ENCODE measurements at places on chromosomes 5 and 9. TPM values are rescaled to one million over a fixed set of nuclear protein-coding genes. Genes with fewer than 3 reads are reported as not detected.
A peak's percentile ranks its signal among the peaks of the same experiment; 100 is the strongest.

The ZFYVE16 gene
- 28.2 TPM for total RNA-seq

The SOHLH1 gene
- total RNA-seq, result not detected

The FGD3 gene
- 19.9 TPM for total RNA-seq

The SAXO1 gene
- total RNA-seq, result not detected

The C5orf52 gene
- total RNA-seq, result not detected

The GPRIN1 gene
- total RNA-seq, result 0.49 TPM

The SLC45A2 gene
- total RNA-seq, result not detected

The SMIM33 gene
- not detected for total RNA-seq

The SPATA31E1 gene
- not detected for total RNA-seq

The SARDH gene
- total RNA-seq, result 2.0 TPM

The BARHL1 gene
- total RNA-seq, result not detected

GRCh38 chr9:131529597-131530545 is 1.2 kb downstream of the UCK1 start:
- H3K4me1 ChIP-seq, result peaks cover 17% of the 10 kb centered on the region
- H3K27me3 ChIP-seq, result no peaks in the 10 kb centered on the region
- H3K4me3 ChIP-seq, result peak overlapping the region; percentile 97

GRCh38 chr9:10052916-10053315 is 559.9 kb downstream of the PTPRD start:
- H3K27me3 ChIP-seq, result no peaks in the 10 kb centered on the region
- H3K4me3 ChIP-seq, result no peak overlapping the region

DNA sequence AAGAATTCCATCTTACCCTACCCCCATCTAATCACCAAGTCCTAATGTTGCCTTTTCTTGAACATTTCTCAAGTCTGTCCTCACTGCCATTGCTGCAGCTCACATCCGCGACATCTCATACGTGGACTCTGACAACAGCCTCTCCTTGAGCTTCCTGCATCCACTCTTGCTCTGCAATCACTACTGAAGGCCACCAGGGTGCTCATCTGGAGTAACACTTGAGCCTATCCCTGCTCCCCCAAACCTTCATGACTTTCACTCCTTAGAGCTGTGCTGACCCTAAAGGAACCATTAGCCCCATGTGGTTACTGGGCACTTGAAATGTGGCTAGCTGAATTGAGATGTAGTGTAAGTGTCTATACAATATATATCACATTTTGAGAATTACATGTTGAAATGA is 46.4 kb upstream of the CTXN3 start:
- no peak for DNase-seq
- no peak overlapping the region for H3K27ac ChIP-seq
- no peaks in the 10 kb centered on the region for H3K27me3 ChIP-seq
- H3K4me1 ChIP-seq, result no peaks in the 10 kb centered on the region

GRCh38 chr9:103474156-103474555 is 479.0 kb downstream of the CYLC2 start:
- H3K27me3 ChIP-seq, result no peaks in the 10 kb centered on the region
- no peak for DNase-seq
- H3K4me1 ChIP-seq, result no peaks in the 10 kb centered on the region
- no peak overlapping the region for H3K4me3 ChIP-seq

DNA sequence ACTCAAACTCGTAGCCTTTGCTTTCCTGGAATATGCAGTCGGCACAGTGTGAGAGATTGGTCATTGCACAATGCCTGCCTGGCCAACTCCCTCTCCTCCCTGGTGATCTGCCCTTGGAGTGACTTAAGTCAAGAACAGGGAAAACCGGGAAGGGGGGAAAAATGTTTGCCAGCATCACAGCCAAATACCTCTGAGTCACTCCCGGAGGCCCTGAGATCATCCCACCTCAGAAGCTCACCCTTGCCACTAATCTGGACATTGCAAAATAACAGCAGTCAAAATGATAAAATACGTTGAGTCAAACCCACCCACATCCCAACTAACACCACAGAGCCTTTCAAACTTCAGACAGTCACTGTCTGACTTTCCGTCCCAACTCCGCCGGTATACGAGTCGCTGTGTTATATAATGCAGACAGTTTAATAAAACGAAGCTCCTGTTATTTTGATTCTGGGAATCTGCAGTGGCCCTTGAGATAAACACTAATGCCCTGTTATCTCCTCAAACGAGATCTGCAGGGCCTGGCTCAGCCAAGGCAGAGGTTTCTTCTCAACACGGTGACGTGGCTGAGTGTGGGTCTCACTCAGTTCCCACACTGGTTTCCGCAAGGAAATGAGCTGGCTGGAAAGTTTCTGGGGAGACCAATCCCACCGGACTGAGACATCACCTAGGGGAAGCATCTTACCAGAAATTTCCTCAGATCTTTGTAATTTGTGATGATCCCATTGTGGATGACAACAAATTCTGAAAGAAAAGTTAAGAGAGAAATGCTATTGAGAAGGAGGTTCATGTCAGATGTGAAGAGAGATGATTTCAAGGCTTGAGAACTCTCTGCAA is 22.1 kb downstream of the GFPT2 start:
- H3K27ac ChIP-seq, result peak overlapping the region; percentile 65
- H3K27me3 ChIP-seq, result no peaks in the 10 kb centered on the region
- H3K4me3 ChIP-seq, result no peak overlapping the region
- peaks cover 15% of the 10 kb centered on the region for H3K36me3 ChIP-seq
- peaks cover 24% of the 10 kb centered on the region for H3K4me1 ChIP-seq

DNA sequence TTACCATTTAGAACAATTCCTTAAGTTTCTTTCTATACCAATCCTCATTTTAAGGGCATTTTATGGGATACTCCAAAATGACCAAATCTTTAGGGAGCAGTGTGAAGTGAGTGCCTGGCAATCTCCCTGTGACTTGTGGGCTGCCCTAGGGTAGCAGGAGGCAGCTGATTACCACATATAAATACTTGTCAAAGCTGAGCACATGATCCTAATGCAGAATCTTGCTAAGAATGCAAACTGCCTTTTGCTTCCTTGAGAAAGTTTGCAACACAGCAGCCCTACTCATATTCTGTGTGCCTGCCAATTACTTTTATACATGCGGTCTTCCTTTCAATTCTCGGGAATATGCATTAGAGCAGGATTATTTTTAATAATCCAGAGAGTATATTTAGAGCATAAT is 18.2 kb upstream of the NREP start:
- H3K27ac ChIP-seq, result no peak overlapping the region
- no peaks in the 10 kb centered on the region for H3K36me3 ChIP-seq
- no peak for DNase-seq
- H3K4me3 ChIP-seq, result no peak overlapping the region
- H3K27me3 ChIP-seq, result no peaks in the 10 kb centered on the region
- peaks cover 7% of the 10 kb centered on the region for H3K4me1 ChIP-seq

- H3K36me3 ChIP-seq, result no peaks in the 10 kb centered on the region
- H3K27ac ChIP-seq, result no peak overlapping the region
- no peak overlapping the region for H3K4me3 ChIP-seq
- no peak for DNase-seq
- H3K4me1 ChIP-seq, result no peaks in the 10 kb centered on the region
- H3K27me3 ChIP-seq, result no peaks in the 10 kb centered on the region
These were observed 157.1 kb downstream of the SLCO4C1 start for GRCh38 chr5:102139029-102139428.

DNA sequence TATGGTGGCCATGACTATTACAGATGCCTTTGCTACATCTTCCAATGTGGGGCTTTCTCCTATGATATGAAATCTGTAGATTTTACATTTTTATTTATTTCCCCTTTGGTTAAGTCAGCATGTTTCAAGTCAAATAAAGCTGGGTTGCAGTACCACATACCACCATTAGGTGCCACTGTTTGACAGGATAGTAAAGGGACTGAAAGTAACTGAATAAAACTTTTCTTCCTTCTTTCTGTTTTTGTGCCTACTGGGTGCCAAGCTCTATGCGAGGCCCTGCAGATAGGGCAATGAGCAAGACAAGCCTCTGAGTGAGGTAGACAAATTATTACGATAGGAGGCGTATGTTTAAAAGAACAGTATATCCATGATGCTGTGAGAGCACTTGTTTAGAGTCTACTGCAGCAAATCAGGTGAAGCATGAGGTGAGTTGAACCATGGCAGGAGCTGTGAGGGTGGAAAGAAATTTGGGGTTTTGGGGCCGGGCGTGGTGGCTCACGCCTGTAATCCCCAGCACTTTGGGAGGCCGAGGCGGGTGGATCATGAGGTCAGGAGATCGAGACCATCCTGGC is 64.8 kb downstream of the GDNF start:
- H3K27me3 ChIP-seq, result no peaks in the 10 kb centered on the region
- no peaks in the 10 kb centered on the region for H3K4me1 ChIP-seq
